Sigmoid colon (tissue), 7 donors: ENCODE measurements at places on chromosomes 1 and 21. TPM values are rescaled to one million over a fixed set of nuclear protein-coding genes. Genes with fewer than 3 reads are reported as not detected.
A peak's percentile ranks its signal among the peaks of the same experiment; 100 is the strongest.

S100A7 gene
- total RNA-seq = not detected

DNA sequence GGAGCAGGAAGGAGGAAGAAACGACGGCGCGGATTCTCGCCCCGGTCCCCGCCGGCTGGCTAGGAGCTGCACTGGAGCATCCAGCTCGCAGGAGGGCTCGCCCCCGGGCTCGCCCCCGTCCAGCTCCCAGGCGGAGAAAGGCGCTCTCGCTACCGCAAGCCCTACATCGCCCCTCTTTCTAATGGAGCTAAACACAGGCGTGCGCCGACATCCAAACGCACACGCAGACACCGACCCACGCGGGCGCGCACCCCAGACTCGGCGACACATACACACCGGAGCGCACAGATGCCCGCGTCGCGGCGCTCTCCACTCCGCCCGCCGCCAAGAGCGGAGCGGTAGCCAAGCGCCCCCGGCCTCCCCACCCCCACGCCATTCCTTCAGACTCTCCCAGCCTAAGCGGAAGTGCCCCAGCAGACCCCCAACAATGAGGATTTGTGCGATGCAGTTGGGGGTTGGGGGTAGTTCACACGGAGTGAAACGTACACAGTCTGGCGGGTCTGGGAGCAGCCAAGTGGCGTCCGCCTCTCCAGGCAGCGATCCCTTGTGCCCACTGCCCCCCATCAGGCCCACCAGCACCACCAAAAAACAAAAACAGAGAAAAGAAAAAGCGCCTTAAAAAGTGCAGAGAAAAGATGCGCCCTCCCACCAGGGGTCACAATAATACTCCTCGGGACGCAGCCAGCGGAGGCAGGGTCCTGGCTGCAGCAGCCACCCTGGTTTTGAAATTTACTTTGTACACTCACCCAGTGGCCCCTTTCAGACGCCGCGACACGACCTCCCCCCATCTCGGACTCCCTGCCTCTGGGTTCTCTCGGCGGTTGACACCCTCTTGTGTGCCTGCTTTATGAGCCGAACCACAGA, 1.4 kb downstream of the DAB1 start:
- H3K4me1 ChIP-seq = peaks cover 28% of the 10 kb centered on the region
- H3K27me3 ChIP-seq = peaks cover 49% of the 10 kb centered on the region
- H3K27ac ChIP-seq = no peak overlapping the region
- peak overlapping the region; percentile 51 for H3K4me3 ChIP-seq
- H3K36me3 ChIP-seq = no peaks in the 10 kb centered on the region

- H3K4me1 ChIP-seq = no peaks in the 10 kb centered on the region
- no peaks in the 10 kb centered on the region for H3K36me3 ChIP-seq
Measured at GRCh38 chr1:59034925-59035324, 251.1 kb upstream of the JUN start.

DNA sequence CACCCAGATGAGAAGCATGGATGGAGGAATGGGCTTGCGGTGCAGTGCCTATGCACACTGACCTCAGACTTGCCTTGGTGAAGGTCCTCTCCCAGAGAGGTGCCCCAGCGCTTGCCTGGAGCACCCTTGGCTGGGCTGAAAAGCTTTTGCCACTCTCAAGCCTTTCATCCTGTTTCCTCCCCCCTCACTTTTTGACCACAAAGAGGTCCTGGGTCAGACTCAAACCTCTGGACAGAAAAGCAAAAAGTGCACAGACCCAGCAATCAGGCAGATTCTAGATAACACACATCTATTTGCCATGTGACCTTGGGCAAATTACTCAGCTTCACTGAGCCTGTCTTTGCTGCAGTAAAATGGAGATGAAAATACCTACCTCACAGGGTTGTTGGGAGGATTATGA, 7.3 kb downstream of the TMEM35B start:
- no peak overlapping the region for H3K4me3 ChIP-seq
- H3K27me3 ChIP-seq = no peaks in the 10 kb centered on the region
- DNase-seq = no peak
- H3K36me3 ChIP-seq = peaks cover 7% of the 10 kb centered on the region

GRCh38 chr1:163275222-163275621, 46.5 kb upstream of the NUF2 start:
- DNase-seq = no peak
- H3K27ac ChIP-seq = no peak overlapping the region
- no peaks in the 10 kb centered on the region for H3K36me3 ChIP-seq
- no peak overlapping the region for H3K4me3 ChIP-seq
- no peaks in the 10 kb centered on the region for H3K27me3 ChIP-seq
